Right cardiac atrium (tissue), 5 donors: ENCODE measurements at places on chromosomes 4 and X.

- no peak for DNase-seq
Measured at GRCh38 chrX:67610282-67610681, 66.5 kb downstream of the AR start.

DNA sequence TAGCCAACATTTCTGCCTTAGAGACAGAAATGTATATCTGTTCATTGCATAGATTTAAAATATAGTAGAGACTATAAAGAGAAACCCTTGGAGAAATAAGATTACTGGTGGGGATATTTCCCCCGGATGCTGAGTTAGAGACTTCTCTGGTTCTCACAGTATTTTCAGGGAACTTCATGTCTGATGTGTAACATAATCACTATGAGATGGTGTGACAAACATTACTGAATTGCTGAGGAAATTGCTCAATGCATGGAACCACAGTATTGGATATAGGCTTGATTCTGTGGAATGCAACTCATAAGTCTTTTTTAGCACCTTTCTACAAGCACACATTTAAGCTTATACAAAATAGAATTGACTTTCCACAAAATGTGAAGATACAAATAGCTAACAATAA is 152.7 kb downstream of the SOWAHB start:
- no peak for DNase-seq

DNA sequence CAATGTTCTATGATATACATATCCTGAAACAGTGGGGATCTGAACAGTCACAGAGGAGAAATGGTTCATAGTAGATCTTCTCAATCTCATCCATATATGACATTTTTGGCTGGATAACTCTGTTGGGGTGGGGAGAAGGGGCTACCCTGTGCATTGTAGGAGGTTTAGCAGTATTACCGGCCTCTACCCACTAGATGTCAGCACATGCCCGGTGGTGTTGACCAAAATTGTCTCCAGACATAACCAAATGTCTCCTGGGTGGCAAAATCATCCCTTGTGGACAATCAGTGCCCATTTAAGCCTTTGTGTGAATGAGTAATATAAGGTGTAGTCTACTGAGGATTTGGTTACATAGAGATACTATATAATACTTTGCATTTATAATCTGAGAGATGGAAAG is 89.9 kb downstream of the PLS3 start:
- DNase-seq, result no peak

- DNase-seq, result no peak
Measured at GRCh38 chr4:152807294-152807829, 27.6 kb downstream of the ARFIP1 start.

DNA sequence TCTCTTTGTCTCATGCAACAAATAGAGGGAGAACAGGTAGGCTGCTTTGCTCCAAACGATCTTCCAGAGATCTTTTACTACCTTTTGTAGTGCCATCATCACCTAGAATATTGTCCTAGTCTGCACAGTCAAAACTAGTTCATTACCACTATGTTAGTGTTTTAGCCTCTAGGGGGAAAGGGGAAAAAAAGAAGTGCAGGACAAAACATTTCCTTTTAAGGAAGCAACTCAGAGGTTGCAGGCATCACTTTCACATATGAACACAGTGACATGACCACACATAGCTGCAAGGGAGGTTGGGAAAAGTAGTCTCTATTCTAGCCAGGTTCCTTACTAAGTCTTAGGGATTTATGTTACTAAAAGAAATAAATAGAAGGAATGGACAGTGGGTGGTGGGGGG is 39.3 kb upstream of the RAP2C start:
- DNase-seq, result no peak

- no peak for DNase-seq
Measured at GRCh38 chr4:157882901-157883300, 289.9 kb downstream of the GASK1B start.

- DNase-seq, result peak; percentile 95
Measured at GRCh38 chr4:80184053-80184824, 13.1 kb upstream of the PRDM8 start.

GRCh38 chrX:32116047-32116446 is 1044.2 kb upstream of the FTHL17 start:
- DNase-seq, result no peak

DNA sequence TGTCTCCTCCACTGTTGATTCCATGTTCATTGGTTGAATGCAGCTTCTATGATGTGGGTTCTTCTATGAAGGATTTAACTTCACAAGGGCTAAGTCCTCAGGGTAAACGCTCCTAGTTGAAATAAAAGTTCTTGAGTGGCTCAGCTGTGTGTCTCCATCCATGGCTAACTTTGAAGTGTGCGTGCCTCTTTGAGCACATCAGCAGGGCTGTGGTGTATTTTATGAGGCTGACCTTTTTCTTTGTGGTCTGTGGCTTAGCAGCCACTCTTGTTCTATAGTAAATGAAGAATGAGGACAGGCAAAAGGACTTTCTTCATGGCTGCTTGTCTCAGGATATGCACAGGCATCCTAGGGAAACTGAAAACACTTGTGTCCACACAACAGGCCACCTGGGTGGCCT is 88.5 kb downstream of the KIT start:
- no peak for DNase-seq

- no peak for DNase-seq
Measured at GRCh38 chr4:101857176-101857575, 66.6 kb downstream of the BANK1 start.

DNA sequence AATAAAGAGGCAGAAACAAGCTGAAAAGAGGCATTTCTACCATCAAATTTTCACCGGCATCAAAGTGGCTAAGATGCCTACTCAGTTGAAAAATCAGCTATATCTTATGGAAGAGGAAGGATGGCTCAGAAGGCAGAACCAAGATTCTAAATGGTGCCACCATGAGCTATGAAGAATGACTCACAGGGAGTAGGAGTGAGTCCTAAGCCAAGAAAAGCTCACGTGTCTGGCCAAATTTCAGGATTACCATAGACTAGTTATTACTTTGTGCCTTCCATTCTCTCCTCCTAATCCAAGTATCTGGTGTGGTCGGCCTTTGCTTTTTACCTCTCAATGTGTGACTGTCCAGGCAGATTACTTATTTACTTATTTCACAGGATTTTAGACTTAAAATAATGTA is 54.8 kb downstream of the BMP3 start:
- DNase-seq, result no peak

DNA sequence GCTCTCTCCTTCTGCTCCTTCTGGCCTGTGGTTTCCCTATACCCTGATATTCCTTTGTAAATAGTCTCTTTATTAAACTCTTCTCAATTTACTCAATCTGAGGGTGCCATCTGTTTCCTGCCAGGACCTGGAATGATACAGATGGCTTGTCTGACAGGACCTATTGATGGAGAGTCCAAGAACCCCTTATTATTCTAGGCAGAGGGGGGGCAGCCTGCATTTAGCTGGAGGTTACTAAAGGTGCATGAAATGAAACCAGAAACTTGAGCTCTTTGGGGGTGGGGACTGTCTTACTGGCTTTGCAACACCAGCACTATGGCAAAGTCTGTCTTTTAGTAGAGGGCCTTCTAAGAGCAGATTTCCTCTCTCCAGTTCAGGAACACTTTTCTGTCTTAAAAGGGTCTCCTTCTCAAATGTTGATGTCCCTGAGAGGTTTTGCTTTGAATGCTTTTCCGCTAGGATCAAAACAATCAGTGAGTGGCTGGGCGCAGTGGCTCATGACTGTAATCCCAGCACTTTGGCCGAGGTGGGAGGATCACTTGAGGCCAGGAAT is 162.5 kb upstream of the MED14 start:
- DNase-seq, result no peak

DNA sequence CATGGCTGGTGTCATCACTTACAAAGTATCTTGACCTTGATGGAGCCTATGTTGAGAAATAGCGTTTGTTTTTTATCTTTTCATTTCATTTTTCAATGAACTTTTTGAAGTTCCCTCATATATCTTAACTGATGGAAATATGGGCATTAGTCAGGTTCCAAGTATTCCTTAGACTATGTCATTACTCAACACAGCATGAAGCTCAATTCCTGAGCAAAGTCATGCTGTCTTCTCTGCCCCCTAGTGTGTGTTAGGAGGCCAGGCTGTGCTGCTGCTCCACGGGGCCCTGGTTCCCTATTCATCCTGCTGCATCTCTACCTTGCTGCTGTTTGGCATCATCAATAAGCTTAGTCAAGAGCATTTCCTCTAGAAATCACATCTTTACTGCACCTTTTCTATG is 40.9 kb downstream of the GPR143 start:
- no peak for DNase-seq

DNA sequence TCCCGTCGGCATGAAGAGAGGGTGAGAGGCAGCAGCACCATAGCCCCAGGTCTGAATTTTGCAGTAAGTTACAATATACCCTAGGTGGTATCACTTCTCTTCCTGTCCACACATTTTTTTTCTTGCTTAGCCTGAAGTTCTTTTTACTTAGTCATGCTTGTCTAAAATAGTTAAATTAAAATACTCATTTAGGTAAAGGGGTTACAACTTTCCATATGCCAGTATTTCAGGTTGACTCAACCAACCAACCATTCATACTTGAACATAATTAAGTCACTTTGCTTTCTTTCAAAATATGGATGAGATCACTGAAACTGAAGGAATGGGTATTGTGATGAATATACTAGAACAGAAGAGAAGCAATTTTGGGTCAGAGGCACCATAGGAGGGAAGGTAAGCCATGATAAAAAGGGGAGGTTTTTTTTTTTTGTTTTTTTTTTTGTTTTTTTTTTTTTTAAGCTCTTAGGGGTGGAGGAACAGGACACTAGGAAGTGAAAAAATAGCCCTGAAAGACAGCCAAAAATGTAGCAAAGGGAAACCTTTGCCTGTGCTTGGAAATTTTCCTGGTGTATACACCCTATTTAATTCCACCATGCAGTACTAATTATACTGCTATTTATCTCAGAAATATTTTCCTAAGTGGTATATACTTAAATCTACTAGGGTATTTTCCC is 41.8 kb downstream of the RPS6KA3 start:
- no peak for DNase-seq

DNA sequence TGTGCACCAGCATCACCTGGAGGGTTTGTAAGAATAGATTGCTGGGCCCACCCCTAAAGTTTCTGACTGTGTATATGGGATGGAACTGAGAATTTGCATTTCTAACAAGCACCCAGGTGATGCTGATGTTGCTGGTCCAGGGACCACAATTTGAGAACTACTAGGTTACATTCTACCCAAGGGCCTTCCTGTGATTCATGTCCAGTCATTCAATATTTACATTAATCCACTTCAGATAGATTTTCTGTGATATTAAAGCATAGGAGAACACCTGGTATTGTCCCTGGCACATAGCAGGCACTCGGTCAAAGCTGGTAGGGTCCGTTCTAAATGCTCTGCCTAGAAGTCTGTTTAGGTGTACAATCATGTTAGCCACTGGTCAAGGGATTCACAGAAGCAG is 19.5 kb upstream of the XPNPEP2 start:
- DNase-seq, result no peak

- DNase-seq, result no peak
Measured at GRCh38 chr4:10554121-10554520, 96.9 kb upstream of the ZNF518B start.

DNA sequence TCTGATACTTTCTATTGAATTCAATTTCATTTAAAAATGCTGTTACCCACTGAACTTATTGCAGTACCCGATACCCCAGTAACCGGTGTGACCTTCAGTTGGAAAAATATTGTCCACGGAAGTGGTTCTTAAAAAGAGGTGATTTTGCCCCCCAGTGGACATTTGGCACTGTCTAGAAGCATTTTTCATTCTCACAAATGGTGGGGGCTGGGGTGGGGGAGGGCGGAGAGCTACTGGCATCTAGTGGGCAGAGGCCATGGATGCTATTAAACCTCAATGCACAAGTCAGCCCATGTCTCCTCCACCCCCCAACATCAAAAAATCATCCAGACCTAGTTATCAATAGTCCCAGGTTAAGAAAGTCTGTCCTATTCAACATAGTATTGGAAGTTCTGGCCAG is 19.6 kb upstream of the CHM start:
- DNase-seq, result no peak

- DNase-seq, result no peak
Measured at GRCh38 chr4:83449009-83449408, 6.6 kb downstream of the HELQ start.

- peak; percentile 50 for DNase-seq
Measured at GRCh38 chr4:3040452-3041191, 33.7 kb downstream of the HTT-AS start.

GRCh38 chr4:2253160-2254084 is 8.5 kb downstream of the MXD4 start:
- DNase-seq, result peak; percentile 10

DNA sequence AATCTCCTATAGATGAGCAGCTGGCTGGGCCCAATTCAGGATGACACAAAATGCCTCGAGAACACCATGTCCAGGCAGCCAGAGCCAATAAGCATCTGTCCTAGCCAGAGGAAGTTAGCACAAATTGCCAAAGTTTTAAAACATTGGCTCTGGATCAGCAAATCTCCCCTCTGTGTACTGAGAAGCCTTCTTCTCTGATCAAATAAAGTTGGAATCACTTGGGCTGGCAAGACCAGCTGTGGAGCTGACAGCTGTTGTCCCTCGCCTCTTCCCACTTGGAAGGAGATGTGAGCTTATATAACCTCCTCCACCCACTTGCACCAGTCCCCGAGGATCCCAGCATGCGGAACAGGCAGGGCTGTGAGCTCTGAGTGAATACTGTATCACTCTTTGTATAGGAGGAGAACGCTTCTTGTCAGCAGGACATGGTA is 183.9 kb downstream of the OPHN1 start:
- peak; percentile 67 for DNase-seq

DNA sequence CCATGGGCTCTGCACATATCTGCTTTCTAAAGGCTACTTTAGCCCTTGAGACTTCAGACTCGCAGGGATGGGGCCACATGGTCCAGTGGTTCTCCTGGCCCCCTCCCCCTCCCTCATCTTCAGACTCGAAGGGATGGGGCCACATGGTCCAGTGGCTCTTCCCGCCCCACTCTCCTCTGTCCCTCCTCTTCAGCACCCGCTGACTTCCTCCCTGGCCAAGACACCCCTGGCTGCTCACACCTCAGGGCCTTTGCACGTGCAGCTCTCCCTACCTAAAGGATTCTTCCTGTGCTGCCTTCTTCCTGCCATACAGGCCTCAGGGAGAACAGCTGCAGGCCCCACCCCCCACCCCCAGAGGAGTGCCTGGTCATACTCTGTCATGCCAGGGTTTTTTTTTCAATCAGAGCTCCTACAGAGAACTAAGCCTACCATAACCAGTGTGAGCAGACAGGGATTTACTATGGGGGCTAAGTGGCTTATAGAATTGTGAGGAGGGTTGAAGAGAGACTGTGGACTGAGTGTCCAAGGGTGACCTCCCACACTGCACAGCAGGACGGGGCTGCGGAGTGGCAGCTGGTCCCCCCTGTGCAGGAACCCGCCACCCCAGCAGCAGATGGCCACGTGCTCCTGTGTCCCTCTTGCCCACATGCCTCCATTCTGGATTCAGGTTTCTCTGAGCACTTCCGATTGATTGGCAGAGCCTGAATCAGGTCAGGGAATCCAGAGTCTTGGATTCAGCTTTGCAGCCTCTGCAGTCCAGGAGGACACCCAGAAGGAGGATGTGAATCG is 6.1 kb upstream of the SPON2 start:
- DNase-seq, result peak; percentile 30

DNA sequence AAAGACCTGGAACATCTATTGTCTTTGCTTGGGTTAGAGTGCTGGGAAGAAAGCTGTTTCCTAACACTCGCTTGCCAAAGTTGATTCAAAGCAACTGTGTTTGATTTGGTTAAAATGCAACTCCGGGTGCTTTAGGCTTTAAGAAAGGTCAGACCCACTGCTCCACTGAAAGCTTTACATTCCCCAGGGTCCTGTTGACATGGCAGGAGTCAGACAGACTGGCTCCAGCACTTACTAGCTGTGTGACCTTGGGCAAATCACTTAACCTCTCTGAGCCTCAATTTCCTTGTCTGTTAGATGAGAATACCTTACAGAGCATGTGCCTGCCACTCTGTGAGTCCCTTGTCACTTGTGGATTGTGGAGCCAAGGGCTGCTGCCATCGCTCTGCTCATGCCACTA is 39.0 kb downstream of the DGKK start:
- DNase-seq, result no peak
